ENCODE measurements at places on chromosomes 12 and 14. TPM values are rescaled to one million over a fixed set of nuclear protein-coding genes. Genes with fewer than 3 reads are reported as not detected.
A peak's percentile ranks its signal among the peaks of the same experiment; 100 is the strongest.

The CPNE6 gene
- total RNA-seq, result not detected

The TMEM263 gene
- 174 TPM for total RNA-seq

The TMEM30B gene
- not detected for total RNA-seq

The HAL gene
- total RNA-seq, result 0.10 TPM

The TAS2R8 gene
- total RNA-seq, result not detected

The RIPK3 gene
- 0.95 TPM for total RNA-seq

The MANSC4 gene
- not detected for total RNA-seq

The CFAP73 gene
- total RNA-seq, result not detected

The FOXN3 gene
- 122 TPM for total RNA-seq

The CLEC6A gene
- not detected for total RNA-seq

The PZP gene
- total RNA-seq, result not detected

DNA sequence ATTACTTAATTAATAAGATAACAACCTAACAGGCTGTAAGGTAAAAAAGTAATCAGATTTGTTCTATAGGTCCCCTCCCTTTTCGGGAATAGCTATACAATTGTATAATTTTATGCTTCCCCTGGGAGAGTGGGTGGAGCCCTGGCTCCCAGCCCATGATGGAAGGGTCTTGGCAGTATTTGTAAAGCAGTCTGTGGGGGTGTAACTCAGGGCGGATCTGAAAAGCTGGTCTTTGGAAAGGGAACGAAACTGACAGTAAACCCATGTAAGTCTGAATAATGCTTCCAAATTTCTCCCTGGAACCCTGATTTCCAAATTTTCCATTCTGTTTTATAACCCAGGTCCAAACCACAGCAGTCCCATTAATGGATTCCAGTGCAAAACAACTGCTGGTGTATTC lies 110.4 kb downstream of the DAD1 start:
- H3K4me1 ChIP-seq, result peaks cover 12% of the 10 kb centered on the region

DNA sequence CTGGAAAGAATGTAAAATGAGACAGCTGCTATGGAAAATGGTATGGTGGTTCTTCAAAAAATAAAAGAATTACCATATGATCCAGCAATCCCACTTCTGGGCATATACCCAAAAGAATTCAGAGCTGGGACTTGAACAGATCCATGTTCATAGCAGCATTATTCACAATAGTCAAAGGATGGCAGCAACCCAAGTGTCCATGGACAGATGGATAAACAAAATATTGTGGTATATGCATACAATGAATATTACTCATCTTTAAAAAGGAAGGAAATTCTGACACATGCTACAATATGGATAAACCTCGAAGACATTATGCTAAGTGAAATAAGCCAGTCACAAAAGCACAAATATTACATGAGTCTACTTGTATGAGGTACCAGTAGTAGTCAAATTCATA lies 9.1 kb downstream of the RAB2B start:
- no peaks in the 10 kb centered on the region for H3K27me3 ChIP-seq
- peak overlapping the region; percentile 49 for H3K27ac ChIP-seq
- H3K4me1 ChIP-seq, result no peaks in the 10 kb centered on the region
- H3K36me3 ChIP-seq, result peaks cover 19% of the 10 kb centered on the region
- H3K4me3 ChIP-seq, result no peak overlapping the region

DNA sequence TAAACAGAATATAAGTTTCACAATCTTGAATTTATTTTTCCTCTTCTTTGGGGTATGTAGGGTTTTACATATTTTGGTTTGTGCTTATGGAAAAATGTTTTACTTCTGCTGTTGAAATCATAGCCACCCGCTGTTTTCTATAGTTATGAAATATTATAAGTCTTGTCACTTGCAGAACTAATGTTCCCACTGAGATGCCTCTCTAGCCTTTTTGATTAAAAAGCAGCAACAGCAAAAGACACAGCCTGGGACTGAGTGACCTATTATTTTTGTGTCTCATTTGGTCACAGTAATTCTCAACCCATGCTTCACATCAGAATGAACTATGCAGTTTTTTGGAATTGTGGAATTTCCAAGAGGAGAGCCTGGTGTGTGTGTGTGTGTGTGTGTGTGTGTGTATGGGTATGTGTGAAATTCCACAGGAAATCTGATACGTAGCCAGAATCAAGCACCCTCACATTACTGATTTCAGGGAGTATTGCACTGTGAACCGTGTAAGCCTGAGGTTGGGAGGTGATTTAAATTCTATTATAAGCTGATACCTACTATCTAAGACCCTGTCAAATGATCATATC lies 55.7 kb upstream of the FRMD6 start:
- peaks cover 16% of the 10 kb centered on the region for H3K4me1 ChIP-seq
- H3K27ac ChIP-seq, result no peak overlapping the region
- no peak overlapping the region for H3K4me3 ChIP-seq
- no peaks in the 10 kb centered on the region for H3K27me3 ChIP-seq

- no peak overlapping the region for H3K4me3 ChIP-seq
- peaks cover 30% of the 10 kb centered on the region for H3K4me1 ChIP-seq
- no peak overlapping the region for H3K27ac ChIP-seq
- H3K27me3 ChIP-seq, result no peaks in the 10 kb centered on the region
Measured at GRCh38 chr12:2260441-2260840, 207.7 kb downstream of the CACNA1C start.

DNA sequence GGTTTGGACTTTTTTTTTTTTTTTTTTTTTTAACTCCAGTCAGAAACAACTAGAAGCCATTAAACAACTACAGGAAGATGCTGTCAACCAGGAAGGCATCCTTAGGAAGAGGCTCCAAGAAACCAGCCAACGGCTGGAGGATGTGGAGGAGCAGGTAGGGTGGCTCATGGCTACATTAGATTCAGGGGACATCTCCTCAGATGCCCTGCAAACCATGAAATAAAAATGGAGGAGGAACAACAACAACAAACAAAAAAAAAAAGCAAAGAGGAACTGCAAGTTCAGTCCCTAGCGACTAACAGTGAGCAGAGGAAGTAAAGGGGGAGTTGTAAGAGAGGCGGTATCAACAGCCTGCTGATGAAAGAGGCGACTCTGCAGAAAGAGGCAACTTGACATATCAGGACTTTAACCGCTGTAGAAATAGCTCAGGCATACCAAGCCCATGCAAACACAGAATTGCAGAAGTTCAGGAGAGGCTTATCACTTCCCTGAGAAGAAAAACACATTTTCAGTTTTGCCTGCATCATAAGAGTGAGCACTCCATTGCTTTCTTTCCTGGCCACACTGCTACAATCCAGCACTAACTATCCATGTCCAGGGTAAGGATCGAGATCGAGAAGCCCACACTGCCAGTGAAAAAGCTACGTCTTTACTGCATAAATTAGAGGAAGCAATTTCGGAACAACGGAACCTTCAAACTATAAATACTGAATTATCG lies 103.5 kb upstream of the BCAT1 start:
- H3K36me3 ChIP-seq, result no peaks in the 10 kb centered on the region
- H3K4me1 ChIP-seq, result no peaks in the 10 kb centered on the region
- H3K4me3 ChIP-seq, result no peak overlapping the region
- DNase-seq, result no peak

DNA sequence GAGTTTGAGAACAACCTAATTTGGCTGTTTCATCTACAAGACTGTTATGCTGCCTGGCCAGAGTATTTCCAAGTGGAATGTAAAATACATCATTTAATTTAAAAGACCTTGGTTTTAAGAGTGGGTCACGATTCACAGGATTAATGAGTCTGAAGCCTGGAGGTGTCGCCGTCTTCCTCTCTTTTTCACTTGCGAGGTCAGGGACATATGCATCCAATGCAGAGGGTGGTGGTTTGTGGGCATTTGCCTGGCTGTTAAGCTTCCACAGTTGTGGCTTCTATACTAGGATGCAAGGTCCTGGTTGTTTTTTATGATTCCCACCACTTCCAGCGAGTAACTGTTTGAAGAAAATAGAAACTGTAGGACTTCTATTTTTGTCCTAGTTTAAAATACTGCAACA lies 22.8 kb upstream of the RASSF3 start:
- H3K27me3 ChIP-seq, result peaks cover 9% of the 10 kb centered on the region
- H3K27ac ChIP-seq, result no peak overlapping the region
- no peaks in the 10 kb centered on the region for H3K4me1 ChIP-seq
- H3K4me3 ChIP-seq, result no peak overlapping the region

- DNase-seq, result no peak
- H3K36me3 ChIP-seq, result no peaks in the 10 kb centered on the region
- no peaks in the 10 kb centered on the region for H3K27me3 ChIP-seq
- peak overlapping the region; percentile 73 for H3K4me3 ChIP-seq
Measured at GRCh38 chr12:55737581-55738122, 5.3 kb upstream of the GDF11 start.

DNA sequence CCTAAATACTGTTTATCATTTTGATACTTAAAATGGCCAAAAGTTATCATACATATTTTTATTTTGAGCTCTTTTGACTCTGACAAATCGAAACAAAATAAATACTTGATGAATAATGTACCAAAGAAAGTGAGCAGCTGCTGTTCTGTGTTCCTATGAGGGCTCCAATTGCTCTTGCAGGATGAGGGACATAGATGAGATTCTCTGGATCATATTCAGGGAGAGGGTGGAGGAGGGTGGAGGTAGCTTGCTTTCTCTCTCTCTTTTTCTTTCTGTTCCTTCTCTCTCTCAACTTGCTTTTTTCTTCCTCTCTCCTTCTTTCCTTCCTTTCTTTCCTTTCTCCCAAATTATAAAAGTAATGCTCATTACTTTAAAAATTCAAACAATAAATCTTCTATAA lies 8.9 kb upstream of the MYH7 start:
- H3K36me3 ChIP-seq, result no peaks in the 10 kb centered on the region
- no peak overlapping the region for H3K27ac ChIP-seq
- no peaks in the 10 kb centered on the region for H3K4me1 ChIP-seq
- H3K4me3 ChIP-seq, result no peak overlapping the region
- peaks cover 2% of the 10 kb centered on the region for H3K27me3 ChIP-seq
